ENCODE measurements at places on chromosomes 11 and 22. TPM values are rescaled to one million over a fixed set of nuclear protein-coding genes. Genes with fewer than 3 reads are reported as not detected.
A peak's percentile ranks its signal among the peaks of the same experiment; 100 is the strongest.

The IFITM10 gene
- 1.1 TPM for total RNA-seq

The POU2AF2 gene
- total RNA-seq: 1.3 TPM

The ZNRF3 gene
- total RNA-seq: 12.2 TPM

The KCNJ1 gene
- not detected for total RNA-seq

The SLC22A6 gene
- total RNA-seq: not detected

The MED15 gene
- 93.1 TPM for total RNA-seq

The DERL3 gene
- 9.1 TPM for total RNA-seq

The FAM83F gene
- 38.3 TPM for total RNA-seq

The GRAP2 gene
- 4.2 TPM for total RNA-seq

DNA sequence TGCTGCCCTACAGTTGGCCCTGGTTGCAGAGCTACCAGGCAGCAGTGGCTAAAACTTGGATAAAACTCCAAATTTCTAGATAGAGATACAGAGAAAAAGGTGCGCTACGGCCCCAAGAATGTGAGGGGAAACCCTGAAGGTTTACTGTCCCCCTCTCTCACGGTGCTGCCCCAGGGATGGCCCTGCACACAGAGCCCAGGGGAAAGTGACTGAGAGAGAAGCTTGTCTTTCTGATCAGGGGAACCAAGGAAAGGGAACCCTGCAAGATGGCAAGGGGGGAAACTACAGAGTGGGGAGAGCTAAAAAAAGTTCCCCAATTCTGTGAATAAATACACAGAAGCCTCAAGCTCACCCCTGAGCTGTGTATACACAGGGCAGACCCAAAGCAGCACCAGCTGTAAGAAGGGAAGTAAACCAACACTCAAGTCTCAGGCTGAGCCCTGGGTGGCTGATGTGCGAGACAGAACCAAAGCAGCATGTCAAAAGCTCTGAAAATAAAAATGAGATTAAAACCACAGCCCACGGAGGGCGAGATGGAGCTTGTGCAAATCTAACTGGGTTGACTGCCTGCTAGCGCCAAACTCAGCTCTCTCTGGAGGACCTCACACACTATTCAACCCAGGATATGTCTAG, 22.1 kb downstream of the GNB1L start:
- peak; percentile 11 for DNase-seq

DNA sequence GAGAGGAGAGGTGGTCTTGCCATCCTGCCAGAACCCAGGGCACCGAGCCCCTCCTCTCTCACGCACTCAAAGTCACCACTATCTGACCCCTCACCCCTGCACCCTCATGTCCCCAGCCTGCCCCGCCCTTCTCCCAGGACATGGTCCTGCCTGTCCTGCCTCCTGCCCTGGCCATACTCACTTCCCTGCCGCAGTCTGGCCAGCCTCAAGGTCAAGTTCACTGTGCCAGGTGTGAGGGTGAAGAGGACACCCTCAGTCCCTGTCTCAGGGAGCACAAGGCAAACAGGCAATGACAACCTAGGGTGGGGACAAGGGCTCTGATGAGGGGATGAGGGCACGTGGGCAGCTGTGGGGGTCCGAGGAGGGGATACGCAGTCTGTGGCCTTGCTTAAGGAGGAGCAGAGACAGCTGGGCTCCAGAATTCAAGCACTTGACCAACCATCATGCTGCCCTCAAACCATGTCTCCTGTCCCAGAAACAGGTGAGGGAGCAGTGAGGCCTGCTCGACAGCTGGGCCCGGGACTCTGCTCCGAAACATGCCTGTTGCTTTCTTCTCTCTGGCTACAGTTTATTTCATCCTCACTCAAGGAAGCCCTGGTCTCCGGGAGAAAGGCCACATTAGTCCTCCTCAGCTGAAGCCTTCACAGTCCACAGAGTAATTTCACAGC, 36.6 kb downstream of the PDGFB start:
- no peak for DNase-seq

GRCh38 chr22:35630387-35630793, 13.3 kb upstream of the MB start:
- DNase-seq: no peak

DNA sequence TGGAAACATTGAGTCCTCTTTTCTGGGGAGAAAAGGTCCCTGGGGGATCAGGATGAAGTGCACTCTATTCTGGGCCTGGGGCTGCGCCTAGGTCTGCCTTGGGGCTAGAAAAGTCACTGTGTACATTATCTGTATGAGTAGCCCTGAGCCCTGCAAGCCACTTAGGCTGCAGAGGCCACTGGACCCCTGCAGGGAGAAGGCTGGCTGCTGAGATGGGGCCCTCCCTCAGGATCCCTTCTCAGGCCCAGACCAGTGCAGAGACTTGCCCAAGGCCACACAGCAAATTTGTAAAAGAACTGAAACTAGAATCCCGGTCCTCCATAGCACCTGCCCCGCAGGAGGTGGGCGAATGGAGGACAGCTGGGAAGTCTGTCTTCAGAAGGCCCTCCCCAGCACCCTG, 26.8 kb upstream of the HMOX1 start:
- no peak for DNase-seq

DNA sequence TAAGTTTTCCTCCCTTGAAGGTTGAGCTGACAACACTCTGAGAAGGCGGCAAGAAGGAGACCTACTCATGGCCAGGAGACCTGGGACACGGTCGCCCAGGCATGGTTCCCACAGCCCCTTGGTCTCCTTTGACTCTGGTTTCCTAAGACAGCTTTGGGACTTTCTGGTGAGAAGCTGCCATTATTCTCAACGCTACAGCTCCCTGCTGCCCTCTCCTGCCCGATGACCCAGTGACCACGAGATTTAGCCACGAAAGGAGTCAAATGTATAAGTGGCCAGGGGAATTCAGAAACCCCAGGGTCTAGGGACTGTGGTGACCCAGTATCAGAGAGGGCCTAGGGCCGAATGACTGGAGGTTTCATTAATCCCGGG, 699 bp upstream of the SDF2L1 start:
- peak; percentile 68 for DNase-seq

- no peak for DNase-seq
These were observed 44.1 kb downstream of the RSF1 start for GRCh38 chr11:77776455-77776854.

GRCh38 chr11:69125861-69126260, 29.9 kb upstream of the SMIM38 start:
- DNase-seq: no peak

DNA sequence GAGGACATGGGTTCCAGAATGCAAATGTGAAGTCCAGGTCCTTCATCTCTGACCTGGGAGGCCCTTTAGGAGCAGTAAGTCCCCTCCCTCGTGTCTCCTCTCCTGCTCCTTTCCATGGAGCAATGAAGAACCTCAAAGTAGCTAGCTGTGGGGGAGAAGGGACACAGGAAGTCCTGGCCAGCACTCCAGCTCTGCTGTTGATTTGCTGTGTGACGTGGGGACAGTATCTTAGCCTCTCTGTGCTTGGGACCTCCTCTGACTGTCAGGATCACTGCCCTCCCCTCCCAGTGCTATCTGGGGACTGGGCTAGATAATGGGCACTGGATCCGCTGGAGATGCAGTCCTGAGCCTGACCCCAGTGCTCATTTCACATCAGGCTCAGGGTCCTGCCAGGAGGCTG, 1.1 kb upstream of the APOBEC3H start:
- no peak for DNase-seq

GRCh38 chr11:75004215-75004614, 15.5 kb downstream of the NEU3 start:
- no peak for DNase-seq

- no peak for DNase-seq
These were observed 50.3 kb downstream of the COPB1 start for GRCh38 chr11:14449302-14449714.

- peak; percentile 56 for DNase-seq
These were observed 9.5 kb upstream of the OSBP2 start for GRCh38 chr22:30685178-30685577.

DNA sequence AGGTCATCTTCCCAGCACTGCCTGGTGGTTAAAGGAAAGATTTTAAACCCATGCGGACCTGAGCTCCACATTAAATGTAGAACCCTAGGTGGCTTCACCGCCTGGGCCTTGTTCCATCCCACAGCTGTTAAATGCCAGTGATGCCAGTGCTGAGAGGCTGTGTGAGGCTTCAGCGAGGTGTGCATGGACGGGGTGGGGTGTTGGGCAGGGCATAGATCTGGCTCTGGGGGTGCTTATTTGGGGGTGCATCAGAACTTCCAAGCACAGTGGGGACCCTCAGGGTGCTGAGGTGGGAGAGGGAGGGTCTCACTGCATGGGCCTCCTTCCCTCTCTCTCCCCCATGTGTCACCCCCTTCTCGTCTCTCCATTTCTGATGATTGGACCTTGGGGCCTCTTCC, 90.1 kb upstream of the B3GAT1 start:
- no peak for DNase-seq

- no peak for DNase-seq
These were observed 12.3 kb downstream of the CD44 start for GRCh38 chr11:35151241-35151640.

DNA sequence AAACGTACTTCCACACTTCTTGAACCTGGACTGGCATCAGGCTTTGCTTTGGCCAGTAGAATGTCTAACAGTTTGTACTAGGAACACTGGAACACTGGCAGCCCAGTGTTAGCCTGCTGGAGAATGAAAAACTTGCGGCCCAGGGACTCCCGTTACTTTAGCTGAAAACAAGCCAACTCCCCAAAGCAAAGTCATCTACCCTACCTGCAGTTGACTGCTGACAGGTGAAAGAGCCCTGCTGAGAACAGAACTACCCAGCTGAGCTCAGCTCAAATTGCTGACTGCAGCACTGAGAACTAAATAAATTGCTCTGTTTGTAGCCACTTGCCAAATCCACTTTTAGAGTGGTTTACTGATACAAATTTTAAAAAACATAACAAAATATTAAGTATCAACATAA, 342.5 kb downstream of the LRRC4C start:
- no peak for DNase-seq

GRCh38 chr22:17754233-17754925, 19.9 kb downstream of the BID start:
- no peak for DNase-seq

- peak; percentile 43 for DNase-seq
These were observed 1.1 kb downstream of the DHCR7 start for GRCh38 chr11:71446942-71447688.

- no peak for DNase-seq
These were observed 391.5 kb downstream of the SHANK2 start for GRCh38 chr11:70860888-70861287.

GRCh38 chr22:48147404-48147803, 1385.0 kb downstream of the TBC1D22A start:
- no peak for DNase-seq

- DNase-seq: no peak
These were observed 84.9 kb downstream of the CSNK2A3 start for GRCh38 chr11:11268119-11268518.

GRCh38 chr22:42621505-42622002, 6.9 kb upstream of the POLDIP3 start:
- DNase-seq: peak; percentile 83

DNA sequence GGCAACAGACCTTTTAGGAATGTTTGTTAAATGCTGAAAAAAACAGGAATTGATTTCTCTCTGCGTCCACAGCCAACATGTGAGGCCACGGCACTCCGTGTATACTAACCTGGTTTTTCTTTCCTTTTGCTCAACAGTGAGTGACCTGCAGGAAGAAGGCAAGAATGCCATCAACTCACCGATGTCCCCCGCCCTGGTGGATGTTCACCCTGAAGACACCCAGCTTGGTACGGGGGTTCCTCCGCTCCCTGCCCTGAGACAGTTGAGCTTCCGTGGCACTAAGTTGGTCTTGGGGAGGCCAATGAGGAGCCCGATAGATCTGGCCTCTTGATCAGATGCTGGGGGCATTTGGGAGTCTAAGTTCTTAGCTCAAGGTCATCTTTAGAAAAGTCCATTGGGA, 69.7 kb downstream of the PARVB start:
- DNase-seq: no peak

- DNase-seq: no peak
These were observed 12.3 kb downstream of the MYO7A start for GRCh38 chr11:77140231-77140851.

All from colonic mucosa (tissue), 4 donors.